ENCODE measurements at places on chromosomes 1 and 21.

DNA sequence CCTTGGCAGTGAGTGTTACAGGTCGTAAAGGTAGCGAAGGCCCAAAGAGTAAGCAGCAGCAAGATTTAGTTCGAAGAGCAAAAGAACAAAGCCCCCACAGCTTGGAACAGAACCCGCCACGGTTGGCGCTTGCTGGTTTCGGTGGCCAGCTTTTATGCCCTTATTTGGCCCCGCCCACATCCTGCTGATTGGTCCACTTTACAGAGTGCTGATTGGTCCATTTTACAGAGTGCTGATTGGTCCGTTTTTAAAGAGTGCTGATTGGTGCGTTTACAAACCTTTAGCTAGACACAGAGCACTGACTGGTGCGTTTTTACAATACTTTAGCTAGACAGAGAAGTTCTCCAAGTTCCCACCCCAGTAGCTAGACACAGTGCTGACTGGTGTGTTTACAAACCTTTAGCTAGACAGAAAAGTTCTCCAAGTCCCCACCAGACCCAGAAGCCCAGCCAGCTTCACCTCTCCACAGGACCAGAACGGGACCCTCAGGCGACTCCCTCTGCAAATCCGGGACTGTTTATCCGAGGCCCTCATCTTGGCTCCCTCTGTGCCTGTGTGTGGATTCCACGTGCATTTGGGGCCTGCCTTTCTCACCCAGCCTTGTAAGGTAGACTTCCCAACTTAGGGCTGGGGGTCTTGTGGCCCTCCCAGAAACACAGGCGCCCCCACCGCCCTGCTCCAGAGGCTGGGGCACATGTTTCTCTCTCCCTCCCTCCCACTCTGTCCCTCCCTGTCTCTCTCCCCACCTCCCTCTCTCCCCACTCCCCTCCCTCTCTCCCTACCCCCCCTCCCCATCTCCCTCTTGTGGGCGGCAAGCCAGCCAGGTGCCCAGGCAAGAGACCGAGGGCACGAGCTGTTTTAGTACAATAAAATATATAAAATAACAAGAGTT is 12.6 kb downstream of the FTCD start:
- no peak for DNase-seq

DNA sequence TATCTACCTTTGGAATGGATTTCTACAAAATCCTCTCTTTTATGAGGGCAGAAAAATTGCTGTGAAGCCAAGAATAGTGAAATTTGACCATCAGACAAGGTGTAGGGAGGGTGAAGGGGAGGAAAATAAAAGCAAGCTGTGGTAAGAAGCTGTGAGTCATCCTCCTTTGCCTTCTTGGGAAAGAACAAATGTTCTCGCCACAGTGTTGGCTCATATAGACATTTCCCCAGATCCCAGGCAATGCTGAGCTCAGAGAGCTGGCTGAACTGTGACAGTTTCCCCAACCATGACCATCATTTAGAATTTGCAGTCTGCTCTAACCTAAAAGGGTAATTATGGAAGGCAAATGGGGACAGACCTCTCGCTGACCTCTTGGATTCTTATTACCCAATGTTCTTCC is 235.4 kb downstream of the PBX1 start:
- no peak for DNase-seq

- no peak for DNase-seq
Observed at GRCh38 chr21:45583831-45584509, 41.7 kb upstream of the SLC19A1 start.

- no peak for DNase-seq
Observed at GRCh38 chr1:59539961-59540681, 243.2 kb downstream of the FGGY start.

GRCh38 chr1:222749927-222750326 is 12.9 kb downstream of the FAM177B start:
- no peak for DNase-seq

DNA sequence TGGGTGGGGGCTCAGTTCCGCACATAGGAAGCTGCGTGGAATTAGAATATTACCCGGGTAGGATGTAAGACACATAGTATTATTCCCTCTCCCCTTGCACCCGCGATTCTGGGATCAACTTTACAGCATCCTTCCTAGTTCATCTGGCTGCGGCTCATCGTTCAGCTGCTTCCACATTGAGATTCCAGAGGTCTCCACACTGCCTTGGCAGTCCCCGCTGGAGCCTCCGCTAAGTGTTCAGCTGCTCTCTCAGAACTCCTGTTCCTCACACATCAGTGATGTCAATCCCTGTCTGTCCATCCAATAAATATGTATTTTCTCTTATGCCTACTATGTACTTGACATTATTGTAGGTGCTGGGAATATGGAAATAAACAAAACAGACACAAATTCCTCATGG is 135.6 kb upstream of the SYT6 start:
- no peak for DNase-seq

DNA sequence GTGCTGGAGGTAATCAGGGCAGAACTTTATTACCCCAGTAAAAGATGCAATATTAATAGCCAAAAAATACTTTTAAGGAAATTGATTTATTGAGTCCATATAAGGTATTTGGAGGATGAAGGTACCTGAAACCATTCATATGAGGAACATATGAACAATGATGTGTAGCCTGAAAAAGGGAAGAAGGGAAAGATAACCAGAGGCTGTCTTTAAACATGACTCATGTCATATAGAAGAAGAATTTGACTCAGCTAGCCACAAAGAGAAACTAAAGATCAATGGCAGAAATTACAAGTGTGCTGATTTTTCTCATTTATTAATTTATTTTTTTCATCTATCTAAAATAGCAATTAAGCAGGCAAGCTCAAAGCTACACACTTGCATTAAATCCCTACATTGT is 136.2 kb upstream of the DUSP10 start:
- no peak for DNase-seq

GRCh38 chr1:68301471-68302001 is 69.2 kb upstream of the WLS start:
- no peak for DNase-seq

DNA sequence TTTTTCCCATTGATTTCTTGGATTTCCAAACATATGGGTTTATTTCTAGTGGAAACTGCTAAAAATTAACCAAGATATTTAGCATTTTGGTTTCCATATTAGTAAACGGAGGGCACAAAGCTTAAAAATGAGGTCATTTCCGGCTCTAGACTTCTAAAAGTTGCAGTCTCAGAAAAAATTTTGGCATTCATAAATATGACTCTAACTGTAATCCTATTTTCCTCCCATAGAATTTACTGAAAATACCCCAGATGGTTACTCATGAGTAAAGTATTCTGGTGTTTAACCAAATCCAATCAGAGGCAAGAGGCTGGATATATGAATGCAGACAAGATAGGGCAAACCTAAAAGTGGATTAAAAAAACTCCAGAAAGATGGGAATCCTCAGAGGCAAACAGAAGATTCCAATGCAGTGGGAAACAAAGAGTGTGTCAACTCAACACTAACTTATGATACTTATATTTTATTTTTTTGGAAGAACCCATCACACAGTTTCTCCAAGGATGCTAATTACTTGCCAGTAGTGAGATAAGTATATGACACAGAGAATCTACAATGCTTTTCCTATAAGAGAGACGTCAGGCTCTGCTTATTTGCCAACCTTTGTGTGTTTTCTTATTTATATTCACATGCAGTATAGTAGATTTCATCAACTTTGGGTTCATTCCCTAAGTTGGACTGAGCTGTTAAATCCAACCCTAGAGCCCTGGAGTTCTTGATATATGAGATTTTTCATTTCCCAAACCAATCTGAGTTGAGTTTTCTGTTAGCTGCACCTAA is 90.1 kb upstream of the BCL10 start:
- no peak for DNase-seq

- DNase-seq: no peak
Observed at GRCh38 chr1:86701731-86702130, 2.6 kb upstream of the SH3GLB1 start.

Data from vagina (tissue), 2 donors.